ENCODE measurements at places on chromosomes 12 and 14.
A peak's percentile ranks its signal among the peaks of the same experiment; 100 is the strongest.

DNA sequence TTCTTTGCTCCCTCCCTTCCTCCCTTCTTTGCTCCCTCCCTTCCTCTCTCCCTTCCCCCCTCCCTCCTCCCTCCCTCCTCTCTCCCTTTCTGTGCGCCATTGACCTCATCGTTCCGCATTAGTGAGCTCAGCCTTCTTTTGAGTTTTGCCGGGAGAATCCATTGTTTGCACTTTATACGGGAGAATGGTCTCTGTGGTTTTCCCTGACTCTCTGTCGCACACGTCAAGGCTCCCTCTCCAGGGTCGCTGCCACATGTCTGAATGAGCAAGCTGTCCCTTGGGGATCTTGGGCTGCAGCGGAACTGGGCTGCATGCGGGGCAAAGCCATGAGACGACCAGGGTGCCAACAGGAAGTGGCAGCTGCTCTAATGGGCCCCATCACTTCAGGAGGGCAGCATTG lies 118.5 kb downstream of the GLT1D1 start:
- no peak for DNase-seq

DNA sequence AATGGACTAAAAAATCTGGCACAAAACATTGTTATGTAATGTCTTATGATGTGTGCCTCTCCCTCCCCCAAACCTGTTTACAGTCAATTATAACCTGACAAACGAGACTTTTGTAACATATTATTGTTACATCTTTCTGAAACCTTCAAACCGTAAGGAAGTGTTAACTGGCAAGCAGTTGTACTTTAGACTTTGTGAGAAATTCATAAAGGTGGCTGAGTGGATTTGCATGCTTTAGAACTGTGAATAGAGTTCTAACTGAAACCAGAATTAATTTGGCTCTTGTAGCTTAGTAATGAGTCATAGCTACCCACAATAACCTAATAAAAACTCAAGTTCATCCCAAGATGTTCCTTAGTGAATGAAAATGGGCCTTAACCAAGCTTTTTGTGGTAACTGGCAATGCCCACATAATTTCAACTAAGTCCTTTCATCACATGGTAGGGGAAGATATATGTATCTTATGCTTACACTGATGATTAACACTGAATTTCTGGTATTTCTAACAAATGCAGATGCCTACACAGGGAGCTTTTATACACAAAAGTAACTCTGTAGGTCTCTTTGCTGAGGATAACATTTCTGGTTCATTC lies 29.7 kb downstream of the RAD9B start:
- DNase-seq = peak; percentile 52

- no peak for DNase-seq
Measured at GRCh38 chr12:6231359-6232268, 31.4 kb downstream of the CD9 start.

- peak; percentile 3 for DNase-seq
Measured at GRCh38 chr12:102883204-102883799, 33.7 kb downstream of the PAH start.

DNA sequence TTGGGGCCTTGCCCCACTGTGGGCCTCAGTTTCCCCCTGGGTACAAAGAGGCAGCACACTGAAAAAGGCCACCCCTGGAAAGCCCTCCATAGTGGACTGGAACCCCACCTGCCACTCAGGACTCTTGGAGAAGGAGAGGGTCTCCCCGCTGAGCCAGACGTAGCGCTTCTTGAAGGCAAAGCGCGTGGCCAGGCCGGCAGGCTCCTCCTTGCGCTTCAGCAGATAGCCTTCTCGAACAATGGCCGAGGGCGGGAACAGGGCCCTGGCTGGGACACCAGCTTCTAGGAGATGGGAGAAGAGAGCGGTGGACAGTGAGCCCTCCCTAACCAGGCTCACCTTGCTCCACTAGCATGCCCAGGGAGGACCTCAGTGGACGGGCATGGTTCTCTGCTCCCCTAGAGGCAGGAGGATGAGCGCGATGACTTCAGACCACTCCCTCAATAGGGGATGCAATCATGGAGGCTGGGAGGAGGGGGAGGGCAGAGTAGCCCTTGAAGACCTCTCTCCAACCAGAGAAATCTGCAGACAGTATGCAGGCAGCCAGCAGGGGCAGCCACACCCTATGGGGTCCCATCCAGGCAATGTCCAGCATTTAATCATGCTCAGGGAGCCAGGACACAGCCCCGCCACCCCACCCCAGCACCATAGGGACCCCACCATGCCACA lies 29.8 kb downstream of the RASAL1 start:
- DNase-seq = no peak

GRCh38 chr12:27334042-27334720 lies 1.5 kb downstream of the BMAL2 start:
- no peak for DNase-seq

DNA sequence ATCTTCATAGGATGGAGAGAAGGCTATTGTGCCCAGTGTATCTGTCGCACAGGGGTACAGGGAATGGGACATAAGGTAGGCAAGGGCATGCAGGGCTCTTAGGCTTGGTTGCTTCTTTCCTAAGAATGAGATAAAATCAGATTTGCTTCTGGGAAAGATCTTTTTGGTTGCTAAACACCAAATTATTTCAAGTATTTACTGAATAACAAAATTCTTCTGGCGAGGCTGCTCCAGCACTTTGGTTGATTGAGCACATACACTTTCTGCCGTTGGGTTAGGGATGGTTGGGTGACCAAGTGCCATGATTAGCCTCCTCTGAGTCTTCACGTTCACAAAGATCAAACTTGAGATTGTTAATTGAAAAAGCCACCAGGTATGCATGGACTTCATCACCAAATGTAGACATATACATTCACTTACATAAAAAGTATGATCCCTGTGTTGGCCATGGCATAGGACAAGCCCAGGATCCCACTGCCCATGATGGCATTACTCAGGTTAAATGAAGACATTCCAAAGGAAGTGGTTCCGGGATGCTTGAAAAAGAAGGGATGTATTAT lies 38.2 kb downstream of the SLC38A4 start:
- DNase-seq = no peak

- DNase-seq = no peak
Measured at GRCh38 chr12:15854916-15855315, 27.3 kb upstream of the STRAP start.

DNA sequence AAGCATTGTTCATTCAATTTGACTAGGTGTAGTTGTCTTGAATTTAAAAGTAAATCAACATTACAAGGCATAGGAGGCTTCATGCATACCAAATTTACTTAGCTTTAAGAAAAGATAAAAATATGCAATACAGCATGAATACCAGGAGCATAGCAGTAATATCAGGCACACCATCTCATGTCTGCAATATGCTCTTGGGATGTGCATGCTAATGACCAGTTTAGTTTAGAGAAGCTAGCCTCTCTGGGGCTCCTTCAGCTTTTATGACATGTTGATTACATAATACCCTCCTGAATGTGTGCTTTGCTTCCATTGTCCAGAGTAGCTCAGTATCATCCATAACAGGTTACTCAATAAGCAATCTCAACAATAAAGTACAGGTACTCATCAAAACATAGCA lies 497.2 kb downstream of the FLRT2 start:
- no peak for DNase-seq

DNA sequence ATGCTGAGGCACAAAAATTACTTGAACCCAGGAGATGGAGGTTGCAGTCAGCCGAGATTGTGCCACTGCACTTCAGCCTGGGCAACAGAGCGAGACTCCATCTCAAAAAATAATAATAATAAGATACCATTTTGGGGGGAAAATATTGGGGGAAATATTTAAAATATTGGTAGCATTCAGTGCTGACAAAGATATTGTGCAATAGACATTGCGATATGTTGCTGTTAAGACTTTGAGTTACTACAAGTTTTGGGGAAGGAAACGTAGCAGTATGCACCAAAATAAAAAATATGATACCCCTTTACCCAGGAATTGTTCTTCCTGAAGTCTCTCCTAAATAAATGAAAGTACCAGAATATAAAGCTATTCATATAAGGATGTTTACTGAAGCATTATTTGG lies 37.7 kb upstream of the MYBPC1 start:
- no peak for DNase-seq

GRCh38 chr14:84442521-84442920 lies 1087.4 kb upstream of the FLRT2 start:
- no peak for DNase-seq

- no peak for DNase-seq
Measured at GRCh38 chr12:104171785-104172569, 34.0 kb upstream of the NFYB start.

DNA sequence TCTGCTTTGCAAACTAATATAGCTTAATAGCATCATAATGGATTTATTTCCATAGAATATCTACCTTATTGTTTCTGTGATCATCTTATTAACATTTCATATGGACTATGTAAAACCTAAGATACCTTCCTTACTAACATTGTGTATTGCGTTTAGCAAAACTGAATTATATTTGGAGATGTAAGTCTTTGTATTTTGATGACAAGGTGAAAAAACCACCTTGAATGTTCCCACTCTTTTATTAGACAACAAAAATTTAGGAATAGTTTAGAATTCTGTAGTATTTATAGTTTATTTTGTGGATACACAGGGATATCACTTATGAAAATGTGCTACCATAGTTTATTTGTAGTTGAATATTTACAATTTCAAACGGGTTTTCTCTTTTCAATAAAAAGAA lies 32.0 kb downstream of the RASSF8 start:
- no peak for DNase-seq

DNA sequence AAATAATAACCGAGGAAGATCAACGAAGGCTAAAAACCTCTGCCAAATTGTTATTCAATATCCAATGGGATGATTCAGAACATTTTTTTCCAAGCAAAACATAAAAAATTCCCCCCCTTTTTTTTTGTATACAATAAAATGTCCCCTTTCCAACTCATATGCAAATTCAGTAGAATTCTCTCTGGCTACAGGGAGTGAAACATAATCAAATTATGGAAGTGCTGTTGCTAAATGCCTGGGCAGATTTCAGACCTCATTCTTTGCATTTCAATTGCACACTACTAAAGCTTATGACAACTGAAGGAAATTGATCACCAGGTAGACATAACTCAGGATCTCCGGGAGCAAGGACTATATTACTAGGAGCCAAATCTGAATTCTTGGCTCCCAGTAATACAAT lies 51.0 kb downstream of the LMNTD1 start:
- DNase-seq = no peak

DNA sequence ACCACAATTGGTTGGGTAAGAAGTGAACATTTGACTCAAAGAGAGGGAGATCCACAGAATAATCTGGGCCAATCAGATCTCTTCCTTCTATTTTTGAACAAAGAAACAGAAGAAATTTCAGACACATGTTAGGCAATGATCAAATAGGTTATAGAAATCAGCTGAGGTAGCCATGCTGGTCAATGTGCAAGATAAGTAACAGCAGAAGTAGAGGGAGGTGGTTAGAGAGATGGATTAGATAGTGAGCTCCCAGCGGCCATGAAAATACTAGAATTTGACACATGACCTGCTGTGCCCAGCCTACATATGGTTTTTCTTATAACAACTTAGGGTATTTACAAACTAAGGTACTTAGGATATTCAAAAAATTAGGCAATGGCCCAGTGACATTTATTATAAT lies 230.9 kb upstream of the ARID2 start:
- no peak for DNase-seq

- no peak for DNase-seq
Measured at GRCh38 chr12:114481200-114481535, 75.2 kb upstream of the TBX5 start.

DNA sequence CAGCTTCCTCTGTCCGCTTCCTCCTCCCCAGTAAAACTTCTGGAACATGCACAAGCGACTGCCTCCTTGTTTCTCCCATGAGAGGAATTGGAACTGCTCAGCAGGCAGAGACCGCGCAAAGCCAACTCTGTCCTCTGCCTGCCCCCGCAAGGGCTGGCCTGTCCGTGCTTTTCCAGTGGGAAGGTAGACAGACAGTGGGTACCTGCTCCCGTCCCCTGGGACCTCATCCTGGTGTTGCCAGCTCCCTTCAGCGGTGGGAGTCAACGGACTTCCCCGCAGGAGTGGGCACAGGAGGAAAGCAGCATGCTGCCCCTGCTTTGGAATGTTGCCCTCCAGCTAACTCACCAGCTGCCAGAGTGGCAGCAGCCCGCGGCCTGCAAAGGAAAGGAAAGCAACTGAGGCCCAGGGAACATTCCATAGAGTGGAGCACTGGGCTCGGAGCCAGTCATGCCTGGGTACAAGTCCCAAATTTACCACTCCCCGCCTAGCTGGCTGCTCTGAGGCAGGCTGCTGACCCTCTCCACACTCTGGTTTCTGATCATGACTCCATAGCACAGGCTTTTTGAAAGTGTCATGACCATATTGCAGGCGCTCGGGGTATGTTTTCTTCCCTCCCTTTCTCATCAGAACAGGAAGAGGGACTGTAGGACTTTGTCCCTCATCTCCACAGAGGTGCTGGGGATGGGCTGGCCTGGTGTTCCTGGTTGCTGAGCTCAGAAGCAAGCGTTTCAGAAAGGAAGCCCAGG lies 89.2 kb upstream of the CLMN start:
- no peak for DNase-seq

DNA sequence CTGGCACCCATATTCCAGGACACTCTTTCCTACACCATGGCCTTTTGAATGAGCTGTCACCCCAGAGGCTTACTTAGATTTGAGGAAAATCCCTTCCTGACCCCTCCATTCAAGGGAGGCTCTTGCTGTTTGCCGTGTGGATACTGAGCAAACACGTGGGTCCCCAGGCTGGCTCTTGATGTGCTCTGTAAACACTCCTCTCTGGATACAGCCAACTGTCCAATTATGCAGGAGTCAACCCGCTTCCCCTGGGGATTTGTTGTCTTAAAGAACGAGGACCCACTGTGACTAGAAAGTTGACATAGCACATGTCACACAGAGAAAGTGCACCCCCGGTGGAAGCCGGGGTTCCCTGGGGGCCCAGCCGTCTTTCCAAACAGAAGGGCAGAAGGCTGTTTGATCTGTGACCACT lies 75.8 kb upstream of the CEP83 start:
- DNase-seq = no peak

DNA sequence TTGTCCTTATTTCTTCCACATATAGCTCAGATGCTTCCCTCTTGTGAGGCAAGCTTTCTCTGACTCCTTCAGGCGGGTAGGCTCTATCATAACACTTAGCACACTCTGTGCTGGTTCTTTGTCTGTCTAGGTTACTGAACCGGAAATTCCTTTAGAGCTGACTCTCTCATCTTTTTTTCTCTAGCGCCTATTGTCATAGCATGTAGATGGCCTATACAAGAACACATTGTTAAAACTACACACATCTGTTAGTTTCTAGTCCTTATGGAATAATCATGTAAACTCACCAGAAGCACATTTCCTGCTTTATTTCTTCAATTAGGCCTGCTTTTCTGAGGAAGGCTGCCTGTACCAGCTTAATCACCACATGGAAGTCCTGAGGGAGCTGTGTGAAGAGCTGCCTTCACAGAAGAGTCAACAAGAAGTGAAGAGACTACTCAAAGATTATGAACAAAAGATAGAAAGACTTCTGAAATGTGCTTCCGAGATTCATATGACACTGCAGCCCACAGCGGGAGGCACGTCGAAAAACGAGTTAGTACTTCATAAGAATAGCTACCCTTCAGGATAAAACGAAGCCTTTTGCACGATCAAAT lies 143.9 kb downstream of the SYNE2 start:
- DNase-seq = peak; percentile 33

DNA sequence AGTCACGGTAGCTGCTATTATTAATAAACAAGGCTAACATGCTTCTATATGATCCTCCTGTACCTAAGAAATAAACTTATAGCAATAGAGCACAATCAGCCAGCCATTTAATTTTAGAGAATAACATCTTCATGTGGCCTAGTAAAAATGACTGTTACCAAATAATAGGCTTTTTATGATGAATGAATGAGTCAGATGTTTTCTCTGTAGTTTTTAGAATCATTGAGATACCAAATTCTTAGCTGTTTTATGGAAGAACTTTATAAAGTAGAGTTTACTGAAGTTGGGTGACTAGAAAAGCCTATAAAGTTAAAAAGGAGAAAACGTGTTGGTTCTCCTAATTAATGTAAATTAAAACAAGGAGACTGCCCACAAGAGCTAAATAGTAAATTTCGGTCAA lies 40.7 kb downstream of the WNK1 start:
- no peak for DNase-seq

Measured in fibroblast of skin of left quadriceps (primary cell).